ENCODE measurements at places on chromosomes 3 and 15. TPM values are rescaled to one million over a fixed set of nuclear protein-coding genes. Genes with fewer than 3 reads are reported as not detected.

FAM131A gene
- 4.1 TPM for total RNA-seq

GRK7 gene
- not detected for total RNA-seq

RAD18 gene
- total RNA-seq, result 51.6 TPM

AKAP13 gene
- 105 TPM for total RNA-seq

FOXL2 gene
- not detected for total RNA-seq

EXOSC7 gene
- 47.8 TPM for total RNA-seq

TRIM42 gene
- not detected for total RNA-seq

GHSR gene
- total RNA-seq, result not detected
